ENCODE measurements at places on chromosomes 5 and 9.

DNA sequence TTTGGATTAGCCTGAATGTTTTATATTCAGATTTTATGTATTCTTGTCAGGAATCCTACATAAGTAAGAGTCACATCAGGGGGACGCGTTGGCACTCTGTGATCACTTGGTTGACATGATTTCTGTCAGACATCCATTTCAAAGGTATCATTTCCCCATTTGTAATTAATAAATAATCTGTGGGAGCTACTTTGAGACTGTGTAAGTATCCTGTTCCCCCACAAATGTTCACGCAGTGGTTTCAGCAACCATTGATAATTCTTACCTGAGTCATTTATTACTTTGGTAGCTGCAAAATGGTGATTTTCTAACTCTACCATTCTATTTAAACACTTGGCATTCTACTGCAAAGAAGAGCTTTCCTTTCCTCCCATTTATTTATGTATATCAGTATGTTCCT, 56.9 kb upstream of the TBC1D2 start:
- DNase-seq = no peak

GRCh38 chr9:124126648-124127646, 115.4 kb downstream of the LHX2 start:
- DNase-seq = peak; percentile 47

DNA sequence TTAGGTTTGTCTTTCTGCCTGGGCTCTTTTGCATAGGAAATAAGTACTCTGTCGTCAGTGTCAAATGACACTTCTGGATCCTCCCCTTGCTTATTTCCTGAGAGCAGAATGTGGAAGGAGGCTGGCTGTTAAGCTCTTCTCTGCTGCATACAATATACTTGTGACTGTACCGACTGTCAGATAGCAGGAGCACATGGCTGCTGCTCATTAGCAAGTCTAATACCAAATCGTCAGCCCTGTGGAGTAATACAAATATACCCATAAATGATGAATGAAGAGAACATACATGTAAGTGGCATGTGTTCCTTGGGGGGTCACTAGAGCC, at the start of gene GPR151:
GPR151 (minus strand) TSS at position 40 of the 325 bp plus-strand sequence. CDS start 77 bp downstream, outside the sequence.
- no peak for DNase-seq

DNA sequence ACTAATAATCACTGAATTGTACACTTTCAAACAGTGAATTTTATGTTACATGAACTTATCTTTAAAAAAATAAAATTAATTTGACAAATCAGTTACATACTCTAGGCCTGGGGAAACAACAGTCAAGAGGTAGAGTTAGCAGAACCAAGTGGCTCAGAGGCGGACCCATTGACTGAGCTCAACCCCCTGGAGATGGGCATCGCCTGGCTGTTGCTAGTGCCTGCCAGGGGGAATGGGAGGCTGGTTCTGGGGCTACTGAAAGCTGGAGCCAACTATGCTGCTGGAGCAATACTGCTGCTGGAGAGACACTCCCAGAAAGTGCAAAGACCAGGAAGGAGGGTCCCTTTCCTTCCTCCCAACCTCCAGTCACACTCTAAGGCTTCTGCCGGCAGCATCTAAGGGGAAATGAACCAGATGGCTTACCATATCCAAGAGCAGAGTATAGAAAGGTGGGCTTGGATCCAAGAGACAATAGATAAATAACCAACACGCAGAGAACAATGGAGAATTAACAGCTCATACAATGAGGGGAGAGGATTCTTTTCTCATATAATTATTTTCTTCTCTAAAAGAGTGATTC, 40.3 kb upstream of the ANKRD55 start:
- DNase-seq = no peak

DNA sequence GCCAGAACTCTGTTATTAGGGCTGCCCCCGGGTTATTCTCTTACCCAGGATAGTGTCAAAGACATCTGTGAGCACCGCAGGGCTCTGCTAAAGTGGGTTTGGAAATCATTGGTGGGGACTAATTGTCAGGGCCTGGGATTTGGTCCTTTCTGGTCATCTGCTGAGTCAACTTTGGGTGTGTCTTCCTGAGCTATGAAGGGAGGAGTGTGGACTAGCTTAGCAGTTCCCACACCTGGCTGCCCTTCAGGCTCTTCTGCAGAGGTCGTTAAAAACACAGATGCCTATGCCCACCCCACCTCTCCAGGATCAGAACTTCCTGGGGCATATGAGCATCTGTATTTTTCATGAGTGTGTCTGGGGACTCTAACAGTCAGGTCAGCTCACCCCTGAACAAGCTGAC, 352.2 kb downstream of the SLIT3 start:
- DNase-seq = no peak

GRCh38 chr9:5510989-5511388, 658 bp downstream of the PDCD1LG2 start:
- no peak for DNase-seq

DNA sequence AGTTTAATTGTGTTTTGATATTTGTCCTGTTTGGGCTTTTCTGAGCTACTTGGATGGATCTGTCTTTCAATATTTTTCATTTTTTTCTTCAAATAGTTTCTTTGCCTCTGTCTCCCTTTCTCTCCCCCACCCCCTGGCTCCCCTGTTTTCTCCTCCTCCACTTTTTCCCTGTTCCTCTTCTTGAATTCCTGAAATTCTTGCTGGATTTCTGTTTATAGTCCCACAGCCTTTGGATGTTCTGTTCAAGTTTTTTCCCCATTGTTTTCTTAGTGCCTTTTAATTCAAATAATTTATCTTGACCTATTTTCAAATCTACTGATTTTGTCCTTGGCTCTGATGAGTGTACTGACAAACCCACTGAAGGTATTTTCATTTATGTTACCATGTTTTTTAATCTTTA, 113.0 kb downstream of the VPS13A start:
- DNase-seq = no peak

DNA sequence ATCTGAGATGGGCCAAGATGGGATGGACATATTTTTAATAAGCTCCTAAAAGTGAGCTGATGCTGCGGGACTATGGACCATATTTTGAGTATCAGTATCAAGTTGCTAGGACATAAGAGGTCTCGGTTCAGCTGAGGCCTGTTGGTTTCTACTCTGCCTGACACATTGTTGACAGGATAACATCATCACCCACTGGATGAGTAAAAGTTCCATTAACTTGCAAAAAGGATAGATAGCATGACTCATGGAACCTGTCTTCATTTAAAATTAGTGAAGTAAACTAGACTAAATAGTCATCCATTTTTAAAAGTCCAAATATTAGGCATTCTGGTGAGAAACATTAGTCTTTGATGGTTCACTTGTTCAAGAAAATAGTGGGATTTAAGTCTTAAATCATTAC, 33.3 kb downstream of the PARP8 start:
- no peak for DNase-seq

DNA sequence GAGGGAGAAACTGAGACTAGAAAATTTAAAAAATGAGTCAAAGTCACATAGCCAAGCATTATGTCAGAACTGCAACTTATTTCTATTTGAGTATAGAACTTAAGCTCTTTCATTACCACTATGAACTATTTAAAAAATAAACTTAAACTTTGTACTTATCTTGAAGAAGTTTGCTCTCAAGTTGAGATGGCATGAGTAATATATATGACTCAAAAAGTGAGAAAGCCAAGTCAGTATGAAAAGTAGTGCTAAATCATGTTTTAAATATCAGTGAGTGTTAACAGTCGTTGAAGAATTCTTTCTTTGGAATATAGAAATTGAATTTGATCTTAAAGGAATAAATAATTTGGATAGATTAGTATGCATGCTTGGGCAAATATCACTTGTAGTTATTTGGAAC, 36.3 kb upstream of the CDH10 start:
- no peak for DNase-seq

DNA sequence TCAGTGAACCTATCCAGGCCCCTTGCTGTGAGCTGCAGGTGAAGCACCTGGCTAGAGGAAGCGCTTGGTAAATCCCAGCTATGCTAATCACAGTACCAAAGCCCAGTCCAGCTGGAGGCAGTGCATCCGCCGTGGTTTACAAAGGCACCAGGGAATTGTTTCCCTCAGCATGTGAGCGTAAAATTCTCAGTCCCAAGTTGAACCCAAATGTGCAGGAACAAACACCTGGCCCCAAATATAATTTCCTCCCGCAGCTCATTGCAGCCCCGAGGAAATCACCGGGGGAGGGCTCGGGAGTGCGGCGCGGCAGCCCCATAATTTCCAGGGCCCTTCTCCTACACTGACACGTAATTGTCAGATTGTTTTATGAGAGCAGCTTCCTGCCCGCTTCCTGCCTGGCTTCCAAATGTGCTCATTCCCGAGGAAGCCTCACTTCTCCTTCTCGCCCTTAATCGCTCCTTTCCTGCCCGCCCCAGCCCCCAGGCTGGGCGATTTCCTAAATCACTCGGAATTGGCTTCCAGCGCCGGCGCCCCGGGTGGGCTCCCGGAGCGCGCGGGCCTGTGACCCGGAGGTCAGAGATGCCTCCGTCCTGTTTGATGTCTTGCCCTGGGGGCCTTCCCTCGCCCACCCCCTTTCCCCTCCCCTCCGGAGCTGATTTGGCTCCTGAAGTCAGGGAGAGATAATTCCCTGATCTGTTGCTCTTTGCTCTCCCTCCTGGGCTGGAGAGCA, 134.4 kb downstream of the FGF1 start:
- no peak for DNase-seq

GRCh38 chr5:72065751-72066255, 41.5 kb upstream of the MAP1B start:
- DNase-seq = no peak

- DNase-seq = no peak
These were observed 137.8 kb downstream of the SPOCK1 start for GRCh38 chr5:137361280-137361679.

GRCh38 chr5:107618242-107618641, 52.5 kb downstream of the EFNA5 start:
- DNase-seq = no peak

DNA sequence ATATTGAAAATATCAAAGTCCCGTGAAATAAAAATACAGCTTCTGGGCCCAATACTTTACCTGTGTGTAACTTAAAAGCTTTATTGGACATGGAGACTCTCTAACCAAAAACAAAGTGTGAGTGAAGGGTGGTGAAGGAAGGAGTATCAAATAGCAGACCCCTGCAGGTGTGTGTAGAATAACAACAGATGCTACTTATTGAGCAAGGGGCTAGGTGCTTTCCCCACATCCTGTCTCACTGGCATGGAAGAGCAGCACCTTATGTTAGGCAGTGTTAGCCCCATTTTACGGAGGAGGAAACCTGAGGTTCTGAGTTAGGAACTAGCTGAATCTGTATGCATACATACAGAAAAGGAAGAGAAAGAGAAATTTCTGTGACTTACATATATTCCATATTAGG, 21.8 kb downstream of the SLIT3 start:
- DNase-seq = no peak

GRCh38 chr9:118529210-118529609, 825.0 kb downstream of the TLR4 start:
- no peak for DNase-seq

DNA sequence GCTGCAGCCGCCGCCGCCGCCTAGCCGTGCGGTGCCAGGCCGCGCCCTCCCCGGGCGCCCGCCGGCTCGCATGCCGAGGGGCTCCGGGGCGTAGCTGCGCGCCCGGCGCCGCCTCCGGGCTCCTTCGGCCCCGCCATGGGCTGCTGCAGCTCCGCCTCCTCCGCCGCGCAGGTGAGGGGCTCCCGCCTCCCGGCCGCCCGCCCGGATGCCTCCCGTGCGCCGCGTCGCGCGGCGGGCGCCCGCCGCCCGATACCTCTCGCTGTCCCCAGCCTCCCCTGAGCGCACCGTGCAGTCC, 230 bp downstream of the SLC44A1 start:
- DNase-seq = no peak

DNA sequence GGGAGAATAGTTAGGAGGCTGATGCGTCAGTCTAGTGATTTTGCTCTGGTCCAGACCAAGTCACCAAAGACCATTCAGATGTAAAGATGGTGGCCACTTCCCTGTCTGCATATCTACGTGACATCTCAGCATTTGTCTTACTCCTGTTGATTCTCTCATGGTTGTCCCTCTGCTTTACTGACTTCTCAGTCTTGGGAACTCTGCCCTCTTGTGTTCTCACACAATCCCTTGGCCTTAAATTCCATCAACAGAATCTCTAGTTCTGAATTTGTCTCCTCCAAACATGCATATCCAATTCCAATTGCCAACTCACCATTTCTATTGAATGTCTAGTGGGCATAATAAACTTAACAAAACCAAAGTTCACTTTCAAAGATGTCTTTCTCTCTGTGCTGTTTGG, 147.8 kb downstream of the SLC24A2 start:
- DNase-seq = no peak

GRCh38 chr9:107841076-107841475, 351.5 kb upstream of the KLF4 start:
- no peak for DNase-seq

- DNase-seq = no peak
These were observed 10.2 kb downstream of the CEP72 start for GRCh38 chr5:622359-622758.

- DNase-seq = no peak
These were observed 138.9 kb downstream of the RASEF start for GRCh38 chr9:82923912-82924605.

DNA sequence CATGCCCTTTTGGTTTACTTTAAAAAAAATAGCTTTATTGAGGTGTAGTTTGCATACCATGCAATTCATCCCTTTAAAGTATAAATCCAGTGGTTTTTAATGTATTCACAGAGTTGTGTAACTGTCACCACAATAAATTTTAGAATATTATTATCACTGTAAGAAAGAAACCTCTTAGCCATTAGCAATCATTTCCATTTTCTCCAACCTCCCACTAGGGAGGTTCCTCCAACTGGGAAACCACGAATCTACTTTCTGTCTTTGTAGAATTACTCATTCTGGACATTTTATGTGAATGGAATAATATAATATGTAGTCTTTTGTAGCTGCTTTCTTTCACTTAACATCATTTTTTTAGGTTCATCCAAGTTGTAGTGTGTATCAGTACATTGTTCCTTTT, 43.5 kb downstream of the UNC13B start:
- no peak for DNase-seq

- no peak for DNase-seq
These were observed 465.3 kb upstream of the ARRDC3 start for GRCh38 chr5:91848453-91848852.

GRCh38 chr5:603081-603998, 8.8 kb upstream of the CEP72 start:
- no peak for DNase-seq

- no peak for DNase-seq
These were observed 225.6 kb downstream of the SPOCK1 start for GRCh38 chr5:137273511-137273910.

DNA sequence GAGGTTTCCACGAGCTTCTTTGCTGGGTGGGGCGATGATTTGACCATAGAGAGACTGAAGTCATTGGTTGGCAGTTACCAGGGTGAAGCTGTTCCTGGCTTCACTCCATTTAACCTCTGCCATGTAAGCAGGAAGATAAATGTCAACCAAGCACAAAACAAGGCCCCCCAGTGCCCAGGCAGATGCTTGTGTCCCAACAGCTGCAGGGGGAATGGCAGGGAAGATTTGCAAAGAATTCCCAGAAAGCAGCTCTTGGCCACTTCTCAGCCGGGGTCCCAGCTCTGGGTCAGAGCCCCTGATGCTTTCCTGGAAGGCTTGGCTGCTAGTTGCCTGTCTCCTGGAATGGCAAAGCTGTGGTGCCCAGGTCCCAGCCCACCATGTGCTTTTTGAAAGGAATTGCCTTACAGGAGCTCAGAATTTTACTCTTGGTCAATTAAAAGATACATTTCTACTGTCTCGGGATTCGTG, 383.4 kb downstream of the ENC1 start:
- DNase-seq = no peak

Measured in GM12864 (cell line).